NCI-H226 (cell line): ENCODE measurements at places on chromosomes 7 and 10.
A peak's percentile ranks its signal among the peaks of the same experiment; 100 is the strongest.

DNA sequence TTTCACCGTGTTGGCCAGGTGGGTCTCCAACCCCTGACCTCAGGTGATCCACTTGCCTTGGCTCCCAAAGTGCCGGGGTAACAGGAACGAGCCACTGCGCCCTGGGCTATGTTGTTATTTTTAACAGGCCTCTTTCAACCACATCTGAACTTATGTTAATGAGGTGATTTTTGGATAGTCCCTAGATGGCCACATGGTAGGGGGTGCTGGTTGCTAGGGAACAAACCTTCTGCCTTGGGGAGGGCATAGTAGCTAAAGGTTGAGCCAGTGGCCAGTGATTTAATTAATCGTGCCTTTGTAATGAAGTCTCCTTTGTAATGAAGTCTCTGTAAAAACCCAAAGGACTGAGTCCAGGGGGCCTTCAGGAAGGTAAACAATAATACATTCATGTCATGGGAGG, 9.1 kb downstream of the COMTD1 start:
- no peak for DNase-seq

- no peak for DNase-seq
These were observed 594.5 kb downstream of the SDK1 start for GRCh38 chr7:3895341-3896116.

GRCh38 chr10:68537796-68538195, 10.5 kb upstream of the SLC25A16 start:
- no peak for DNase-seq

DNA sequence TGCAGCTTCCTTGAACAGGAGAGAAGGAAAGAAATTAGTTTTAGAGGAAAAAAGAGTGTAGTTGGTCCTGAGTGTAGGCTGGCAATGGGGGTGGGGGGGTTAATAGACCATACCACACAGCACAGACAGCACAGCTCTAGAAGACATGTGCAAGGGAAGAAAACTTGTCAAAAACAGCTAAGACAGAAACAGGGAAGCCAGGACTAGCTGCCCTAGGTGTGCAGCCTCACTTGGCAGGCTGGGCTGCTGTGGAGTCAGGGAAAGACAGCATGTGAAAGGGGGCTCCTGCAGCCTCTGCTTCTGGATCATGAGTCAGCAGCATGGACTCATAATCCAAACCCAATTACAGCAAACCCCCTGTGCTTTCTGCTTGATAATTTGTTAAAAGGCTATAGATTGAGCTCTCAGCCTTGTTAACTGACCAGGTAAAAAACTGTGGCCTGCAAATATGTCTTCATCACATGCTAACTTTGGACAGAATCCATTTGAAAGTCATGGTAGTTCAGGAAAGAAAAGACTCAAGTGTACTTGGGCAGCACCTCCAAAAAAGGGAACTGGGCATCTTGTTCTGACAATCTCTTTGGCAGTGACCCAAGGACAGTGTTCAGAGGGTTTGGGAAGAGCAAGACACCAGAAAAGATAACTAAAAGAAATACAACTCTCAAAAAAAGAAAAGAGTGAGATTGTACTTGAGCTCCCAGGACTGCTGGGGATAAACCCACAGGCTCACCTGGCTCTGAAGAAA, 142.2 kb upstream of the VWC2 start:
- DNase-seq, result no peak

DNA sequence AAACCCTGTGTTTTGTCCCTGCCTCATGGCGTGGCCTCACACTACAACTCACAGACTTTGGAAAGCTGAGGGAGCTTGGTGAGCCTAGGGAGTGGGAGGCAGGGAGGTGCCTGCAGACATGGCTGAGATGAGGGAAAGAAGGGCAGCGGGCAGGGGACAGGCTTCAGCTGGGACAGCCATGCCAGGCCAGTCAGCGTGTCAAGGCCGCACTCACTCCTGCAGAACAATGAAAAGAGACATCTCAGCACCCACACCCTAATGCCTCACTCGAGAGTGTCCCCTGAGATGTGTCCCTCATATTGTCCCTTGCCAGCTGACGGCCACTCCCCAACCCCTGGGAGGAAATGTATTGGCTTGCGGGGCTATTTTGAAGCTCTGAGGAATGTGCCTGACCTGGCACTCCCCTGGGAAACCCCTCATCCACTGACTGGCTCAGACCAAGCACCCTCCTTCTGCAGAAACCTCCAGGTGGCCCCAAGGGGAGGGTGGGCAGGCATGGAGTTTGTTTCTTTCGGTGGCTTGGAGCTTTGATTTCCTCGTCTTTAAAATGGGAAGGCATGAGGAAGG, 31.6 kb downstream of the SH3PXD2A start:
- DNase-seq, result no peak

GRCh38 chr7:135831455-135832195, 83.0 kb upstream of the FAM180A start:
- peak; percentile 17 for DNase-seq

- DNase-seq, result no peak
These were observed 9.0 kb upstream of the ADAP1 start for GRCh38 chr7:963236-964078.

- DNase-seq, result no peak
These were observed 243.2 kb downstream of the CRPPA start for GRCh38 chr7:16178092-16178491.

DNA sequence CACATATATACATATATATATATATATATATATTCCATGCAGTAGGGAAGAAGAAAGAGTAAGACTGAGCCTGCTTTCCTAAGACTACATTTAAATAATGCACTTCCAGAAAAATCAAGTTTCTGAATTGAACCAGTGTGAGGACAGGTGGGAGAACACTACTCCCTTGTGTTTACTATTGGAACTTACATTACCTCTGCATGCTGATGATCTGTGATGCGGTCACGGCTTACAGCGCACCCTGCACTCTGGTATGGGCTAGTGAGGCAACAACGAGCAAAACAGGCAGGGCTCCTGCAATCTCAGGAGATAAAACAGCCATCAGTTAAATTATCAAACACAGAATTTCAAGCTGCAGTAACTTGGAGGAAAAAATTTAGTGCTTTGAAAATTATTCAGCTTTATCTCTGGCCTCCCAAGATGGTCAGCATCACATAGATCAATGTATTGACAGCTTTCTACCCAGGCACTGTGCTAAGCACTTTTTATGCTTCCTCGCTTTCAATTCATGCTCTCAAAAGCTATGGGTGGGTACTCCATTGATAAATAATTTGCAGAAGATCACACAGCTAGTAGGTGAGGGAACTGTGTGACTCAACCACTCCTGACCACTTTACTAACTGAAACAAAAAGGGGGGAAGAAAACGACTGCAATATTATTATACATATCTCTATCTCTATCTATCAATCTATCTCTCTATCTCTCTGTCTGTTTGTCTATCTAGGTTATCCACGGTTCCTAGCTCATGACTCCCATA, 20.5 kb upstream of the SLC16A12 start:
- peak; percentile 33 for DNase-seq

- no peak for DNase-seq
These were observed 972.0 kb upstream of the CELF2 start for GRCh38 chr10:10045765-10046028.

DNA sequence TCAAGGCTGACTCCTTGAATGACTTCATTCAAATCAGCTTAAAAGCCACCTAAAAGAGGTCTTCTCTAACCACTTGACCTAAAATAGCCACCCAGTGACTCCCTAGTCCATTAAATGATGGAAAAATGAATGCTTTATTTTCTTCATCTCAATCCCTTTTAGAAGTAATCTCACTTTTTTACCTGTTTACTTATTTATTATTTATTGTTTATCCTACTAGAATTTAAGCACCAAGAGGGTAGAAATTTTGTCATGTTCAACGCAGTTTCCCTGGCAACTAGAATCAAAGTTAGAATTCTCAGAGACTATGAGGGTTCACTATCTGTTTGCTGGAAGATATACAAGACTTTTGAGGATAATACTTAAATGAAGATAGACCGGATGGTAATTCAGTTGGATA, at the start of gene LIPJ:
LIPJ (plus strand) TSS at position 301 of the 400 bp plus-strand sequence. CDS start 3,926 bp downstream, outside the sequence.
- no peak for DNase-seq

DNA sequence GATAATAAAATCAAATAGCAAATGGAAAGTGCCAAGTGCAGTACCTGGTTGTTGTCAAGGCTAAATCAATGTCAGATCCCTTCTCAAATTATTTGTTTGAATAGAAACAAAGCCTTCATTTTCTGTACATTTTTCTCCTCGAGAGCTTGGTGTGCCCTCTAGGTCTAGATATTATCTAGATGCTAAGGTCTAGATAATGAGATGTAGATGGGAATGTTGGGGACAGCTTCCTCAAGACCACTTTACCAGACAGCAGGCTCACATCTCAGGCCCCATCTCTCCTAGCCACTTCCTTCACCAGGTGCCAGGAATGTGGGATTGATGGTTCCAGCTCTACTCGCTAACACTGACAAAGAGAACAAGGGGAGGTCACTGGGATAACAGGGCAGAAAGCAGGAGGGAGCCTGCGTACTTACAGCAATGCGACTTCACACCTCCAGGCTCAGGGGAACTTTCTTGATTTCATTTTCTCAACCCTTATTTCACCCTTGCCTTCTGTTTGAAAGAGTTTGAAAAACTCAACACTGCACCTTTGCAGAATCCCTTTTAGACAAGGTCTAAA, 451.4 kb upstream of the VSTM2A start:
- no peak for DNase-seq

DNA sequence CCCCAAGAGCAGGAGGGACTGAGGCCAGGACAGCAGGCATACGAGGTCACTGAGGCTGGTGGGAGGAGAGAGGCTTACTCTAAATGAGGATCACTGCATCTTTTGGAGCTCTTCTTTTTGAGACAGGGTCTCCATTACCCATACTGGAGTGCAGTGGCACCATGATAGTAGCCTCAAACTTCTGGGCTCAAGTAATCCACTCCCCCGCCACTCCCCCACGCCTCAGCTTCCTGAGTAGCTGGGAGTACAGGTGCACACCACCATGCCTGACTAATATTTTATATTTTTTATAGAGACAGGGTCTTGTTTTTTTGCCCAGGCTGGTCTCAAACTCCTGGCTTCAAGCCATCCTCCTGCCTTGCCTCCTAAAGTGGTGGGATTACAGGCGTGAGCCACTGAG, 25.8 kb downstream of the OGDH start:
- no peak for DNase-seq
